Spinal cord (tissue), 10 donors: ENCODE measurements at places on chromosomes 11 and 22.

DNA sequence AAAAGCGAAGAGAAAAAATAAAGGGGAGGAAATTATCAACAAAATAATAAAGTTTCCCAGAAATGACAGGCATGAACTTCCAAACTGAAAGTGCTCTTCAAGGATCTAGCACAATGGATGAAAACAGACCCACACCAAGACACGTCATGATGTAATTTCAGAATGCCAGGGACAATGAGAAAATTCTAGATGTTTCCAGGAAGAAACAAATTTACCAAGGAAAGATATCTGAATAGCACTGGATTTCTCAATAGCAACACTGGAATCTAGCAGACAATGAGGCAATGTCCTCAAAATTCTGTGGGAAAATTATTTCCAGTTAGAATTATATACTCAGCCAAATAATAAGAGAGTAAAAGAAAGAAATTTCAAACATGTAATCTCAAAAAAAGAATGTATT lies 46.0 kb downstream of the DENND5A start:
- H3K36me3 ChIP-seq, result no peaks in the 10 kb centered on the region
- H3K27me3 ChIP-seq, result no peaks in the 10 kb centered on the region
- no peak for DNase-seq
- H3K27ac ChIP-seq, result no peak overlapping the region

- H3K27ac ChIP-seq, result no peak overlapping the region
- no peak overlapping the region for H3K4me3 ChIP-seq
- H3K4me1 ChIP-seq, result no peaks in the 10 kb centered on the region
- no peaks in the 10 kb centered on the region for H3K27me3 ChIP-seq
Observed at GRCh38 chr11:31050061-31050765, 319.3 kb downstream of the DCDC1 start.

DNA sequence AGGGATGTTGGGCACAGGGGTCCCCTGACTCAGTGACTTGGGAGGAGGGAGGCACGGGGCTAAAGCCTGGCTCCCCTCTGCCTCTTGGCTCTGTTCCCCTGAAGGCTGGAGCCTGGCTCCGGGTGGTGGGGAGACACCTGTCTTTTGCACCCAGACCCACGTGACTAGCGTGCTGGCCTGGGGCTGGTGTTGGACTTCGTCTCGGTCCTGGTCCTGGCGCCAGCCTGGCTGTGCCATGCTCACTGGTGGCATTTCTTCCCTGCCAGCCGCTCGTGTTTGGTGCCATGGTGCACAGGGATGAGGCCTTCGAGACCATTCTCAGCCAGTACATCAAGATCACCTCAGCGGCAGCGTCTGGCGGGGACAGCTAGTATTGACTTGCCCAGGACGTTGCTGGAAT lies 56.7 kb downstream of the GRAMD4 start:
- H3K36me3 ChIP-seq, result peaks cover 84% of the 10 kb centered on the region
- no peak overlapping the region for H3K4me3 ChIP-seq
- no peak overlapping the region for H3K27ac ChIP-seq
- no peak for DNase-seq
- peaks cover 25% of the 10 kb centered on the region for H3K4me1 ChIP-seq
- no peaks in the 10 kb centered on the region for H3K27me3 ChIP-seq

GRCh38 chr11:117589063-117589462 lies 208.0 kb downstream of the DSCAML1 start:
- H3K27ac ChIP-seq, result no peak overlapping the region
- peaks cover 46% of the 10 kb centered on the region for H3K4me1 ChIP-seq
- no peak for DNase-seq
- H3K36me3 ChIP-seq, result no peaks in the 10 kb centered on the region

DNA sequence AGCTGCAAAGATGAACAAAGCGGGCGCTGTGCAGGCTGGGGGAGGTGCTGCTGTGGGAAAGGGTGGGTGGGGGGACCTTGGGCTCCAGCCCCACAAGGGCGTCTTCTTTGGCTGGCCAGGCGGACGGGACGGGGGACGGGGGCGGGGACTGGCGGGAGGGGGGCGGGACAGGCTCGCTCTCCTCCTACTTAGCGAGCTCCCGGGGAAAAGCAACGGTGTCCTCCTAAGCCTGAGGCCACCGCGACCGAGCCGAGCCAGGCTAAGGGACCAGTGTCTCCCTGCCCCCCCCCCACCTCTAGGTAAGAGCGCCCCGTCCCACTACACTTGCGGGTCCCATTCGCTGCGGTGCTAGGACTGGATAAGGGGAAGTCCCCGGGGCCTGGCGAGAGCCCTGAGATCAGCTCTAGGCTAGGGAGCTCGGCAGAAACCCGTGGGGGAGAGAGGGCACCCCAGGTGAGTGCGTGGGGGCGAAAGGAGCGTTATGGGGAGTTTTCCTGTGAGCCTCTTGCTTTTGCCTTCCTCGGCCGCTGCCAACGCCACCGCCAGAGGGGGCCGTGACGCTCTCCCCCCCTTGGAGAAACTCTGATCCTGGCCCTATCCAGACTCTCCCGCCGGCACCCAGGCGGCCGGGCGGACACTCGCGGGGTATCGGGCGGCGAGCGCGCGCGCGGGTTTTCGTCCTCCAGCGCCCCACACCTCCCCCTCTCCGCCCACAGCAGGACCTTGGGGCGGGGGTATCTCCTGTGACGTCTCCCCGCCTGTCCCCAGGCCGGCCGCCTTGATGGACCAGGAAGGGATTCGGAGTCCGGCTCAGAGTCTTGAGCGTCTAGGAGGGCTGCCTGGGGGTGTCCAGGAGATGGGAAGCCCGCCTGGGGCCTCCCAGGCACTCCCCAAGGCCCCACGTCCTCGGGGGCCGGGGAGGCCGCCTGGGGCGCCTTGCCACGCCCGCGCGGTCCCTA lies at the start of gene PHLDB1:
Gene PHLDB1, plus strand, starts transcription at position 215 of the 959 bp plus-strand sequence. CDS start 6,222 bp downstream, outside the sequence.
- no peak for DNase-seq
- peaks cover 9% of the 10 kb centered on the region for H3K27me3 ChIP-seq
- peak within 1 kb of the TSS; percentile 96 for H3K27ac ChIP-seq
- H3K4me1 ChIP-seq, result peaks cover 69% of the 10 kb centered on the region
- H3K4me3 ChIP-seq, result peak within 1 kb of the TSS; percentile 83

- no peak overlapping the region for H3K27ac ChIP-seq
- DNase-seq, result no peak
- H3K4me1 ChIP-seq, result peaks cover 85% of the 10 kb centered on the region
- no peak overlapping the region for H3K4me3 ChIP-seq
Observed at GRCh38 chr22:19174106-19175025, 4.2 kb downstream of the SLC25A1 start.

- H3K27me3 ChIP-seq, result peaks cover 15% of the 10 kb centered on the region
- DNase-seq, result no peak
- no peaks in the 10 kb centered on the region for H3K36me3 ChIP-seq
- no peak overlapping the region for H3K4me3 ChIP-seq
Observed at GRCh38 chr11:115751243-115752015, 247.2 kb upstream of the CADM1 start.
